ENCODE measurements at places on chromosomes 12 and 14. TPM values are rescaled to one million over a fixed set of nuclear protein-coding genes. Genes with fewer than 3 reads are reported as not detected.

The C14orf180 gene
- polyA plus RNA-seq = 13.8 TPM

The CDCA3 gene
- 1.5 TPM for polyA plus RNA-seq

The RGS6 gene
- 1.2 TPM for polyA plus RNA-seq

The TMEM132D gene
- polyA plus RNA-seq = not detected

The TTC6 gene
- polyA plus RNA-seq = not detected

The NOS1 gene
- 0.01 TPM for polyA plus RNA-seq

The PLEK2 gene
- 0.61 TPM for polyA plus RNA-seq

The SLC24A4 gene
- 0.29 TPM for polyA plus RNA-seq

The ANKRD33 gene
- 0.01 TPM for polyA plus RNA-seq

The WBP11 gene
- 11.9 TPM for polyA plus RNA-seq

The TBC1D30 gene
- polyA plus RNA-seq = 1.2 TPM

The GXYLT1 gene
- 1.7 TPM for polyA plus RNA-seq

The NPFF gene
- not detected for polyA plus RNA-seq

The OR11G2 gene
- polyA plus RNA-seq = not detected

The SLC25A47 gene
- polyA plus RNA-seq = not detected

The FAIM2 gene
- polyA plus RNA-seq = 7.8 TPM

The KLRG1 gene
- polyA plus RNA-seq = 1.8 TPM

The PAH gene
- polyA plus RNA-seq = not detected

The SLCO1A2 gene
- polyA plus RNA-seq = not detected

The CAPZA3 gene
- polyA plus RNA-seq = not detected

The PMCH gene
- polyA plus RNA-seq = not detected

The KCNA5 gene
- polyA plus RNA-seq = 2.3 TPM

The NTN4 gene
- polyA plus RNA-seq = 17.9 TPM

The GZMH gene
- 0.28 TPM for polyA plus RNA-seq

The SLCO1B1 gene
- not detected for polyA plus RNA-seq

The CHST11 gene
- 1.2 TPM for polyA plus RNA-seq

The RPL10L gene
- polyA plus RNA-seq = not detected

The ASB2 gene
- polyA plus RNA-seq = 19.6 TPM

The RFLNA gene
- 0.14 TPM for polyA plus RNA-seq

The DBX2 gene
- polyA plus RNA-seq = 0.07 TPM

The KRT8 gene
- 161 TPM for polyA plus RNA-seq

The MFAP5 gene
- 25.8 TPM for polyA plus RNA-seq

The SMIM41 gene
- polyA plus RNA-seq = not detected

The JPH4 gene
- 0.07 TPM for polyA plus RNA-seq

The STON2 gene
- 0.33 TPM for polyA plus RNA-seq

The CCDC38 gene
- 0.44 TPM for polyA plus RNA-seq

The ACIN1 gene
- 35.7 TPM for polyA plus RNA-seq

The GRIP1 gene
- 0.95 TPM for polyA plus RNA-seq

The SHMT2 gene
- polyA plus RNA-seq = 49.8 TPM

The RNASE7 gene
- polyA plus RNA-seq = 0.03 TPM

The DNAI7 gene
- polyA plus RNA-seq = 0.15 TPM

The SIX6 gene
- not detected for polyA plus RNA-seq

The LIN52 gene
- polyA plus RNA-seq = 5.3 TPM

The NGDN gene
- polyA plus RNA-seq = 22.2 TPM

The TCL1B gene
- not detected for polyA plus RNA-seq

All from heart right ventricle (tissue), 16 donors.